ENCODE measurements at places on chromosomes 6 and 20. TPM values are rescaled to one million over a fixed set of nuclear protein-coding genes. Genes with fewer than 3 reads are reported as not detected.

Gene ISM1
- 0.33 TPM for total RNA-seq

Gene TMEM170B
- total RNA-seq = 4.4 TPM

Gene MUCL3
- not detected for total RNA-seq

Gene SOX4
- 26.0 TPM for total RNA-seq

Gene KHDC1
- 3.9 TPM for total RNA-seq

Gene DNAAF9
- total RNA-seq = 11.4 TPM

Gene NT5E
- total RNA-seq = 527 TPM

Data from uterine smooth muscle cell (primary cell).